ENCODE measurements at places on chromosomes 11 and 22.

DNA sequence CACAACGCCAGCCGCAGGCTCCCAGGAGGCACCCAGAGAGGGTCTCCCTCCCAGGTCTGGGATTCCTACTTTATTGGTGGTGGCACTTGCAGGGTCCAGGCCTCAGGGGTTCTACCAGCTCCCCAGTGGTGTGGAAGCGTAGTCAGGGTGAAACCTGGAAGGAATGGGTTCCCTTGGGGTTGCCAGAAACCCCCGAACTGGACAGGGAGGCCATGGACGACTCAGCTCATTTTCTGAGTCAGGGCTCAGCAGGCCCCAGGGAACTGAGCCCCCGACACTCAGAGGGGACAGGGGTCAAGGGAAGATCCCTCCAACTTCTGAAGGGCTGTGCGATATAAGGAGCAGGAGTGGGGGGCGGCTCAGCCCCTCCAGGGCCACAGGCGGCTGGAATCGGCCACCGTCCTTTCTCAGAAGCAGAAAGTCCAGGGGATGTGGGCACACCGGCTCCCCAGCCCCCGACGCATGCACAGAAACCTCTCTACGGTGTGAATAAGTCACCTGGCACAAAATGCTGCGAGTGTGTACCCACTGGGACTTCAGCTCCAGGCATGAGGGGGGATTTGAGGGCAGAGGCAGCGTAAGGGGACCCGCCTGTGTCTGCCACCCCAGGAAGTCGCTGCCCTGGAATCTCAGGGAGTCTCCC is 25.1 kb downstream of the MRGPRG start:
- no peak for DNase-seq

DNA sequence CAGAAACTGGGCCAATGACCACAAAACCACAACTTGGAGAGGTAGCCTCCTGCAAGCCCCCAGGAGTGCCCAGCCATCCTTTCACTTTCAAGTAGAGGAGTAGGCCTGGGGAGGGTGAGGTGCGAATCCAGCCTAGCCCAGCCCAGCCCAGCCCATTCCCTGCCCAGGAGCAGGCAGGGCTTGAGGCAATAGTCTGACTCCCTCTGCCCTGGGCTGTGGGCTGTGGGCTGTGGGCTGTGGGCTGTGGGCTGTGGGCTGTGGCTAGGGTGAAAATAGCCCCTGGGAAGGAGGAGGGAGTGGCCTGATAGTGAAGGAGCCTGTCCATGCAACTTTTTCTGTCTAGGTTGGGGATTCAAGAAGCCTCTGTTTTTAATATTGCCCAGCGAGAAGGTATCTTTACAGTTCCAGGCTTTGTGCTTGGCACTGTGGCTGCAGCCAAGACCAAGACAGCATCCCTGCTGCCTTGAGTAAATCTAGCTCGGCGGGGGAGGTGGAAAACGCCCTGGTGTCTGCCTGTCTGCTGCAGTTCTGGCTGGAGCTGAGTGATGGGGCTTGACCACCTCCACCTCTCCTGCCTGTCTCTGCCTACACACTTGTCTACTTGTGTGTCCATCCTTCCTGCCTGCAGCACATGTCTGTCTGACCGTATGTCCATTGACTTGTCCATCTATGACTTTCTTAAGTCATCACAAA is 40.7 kb downstream of the LMO1 start:
- no peak for DNase-seq

DNA sequence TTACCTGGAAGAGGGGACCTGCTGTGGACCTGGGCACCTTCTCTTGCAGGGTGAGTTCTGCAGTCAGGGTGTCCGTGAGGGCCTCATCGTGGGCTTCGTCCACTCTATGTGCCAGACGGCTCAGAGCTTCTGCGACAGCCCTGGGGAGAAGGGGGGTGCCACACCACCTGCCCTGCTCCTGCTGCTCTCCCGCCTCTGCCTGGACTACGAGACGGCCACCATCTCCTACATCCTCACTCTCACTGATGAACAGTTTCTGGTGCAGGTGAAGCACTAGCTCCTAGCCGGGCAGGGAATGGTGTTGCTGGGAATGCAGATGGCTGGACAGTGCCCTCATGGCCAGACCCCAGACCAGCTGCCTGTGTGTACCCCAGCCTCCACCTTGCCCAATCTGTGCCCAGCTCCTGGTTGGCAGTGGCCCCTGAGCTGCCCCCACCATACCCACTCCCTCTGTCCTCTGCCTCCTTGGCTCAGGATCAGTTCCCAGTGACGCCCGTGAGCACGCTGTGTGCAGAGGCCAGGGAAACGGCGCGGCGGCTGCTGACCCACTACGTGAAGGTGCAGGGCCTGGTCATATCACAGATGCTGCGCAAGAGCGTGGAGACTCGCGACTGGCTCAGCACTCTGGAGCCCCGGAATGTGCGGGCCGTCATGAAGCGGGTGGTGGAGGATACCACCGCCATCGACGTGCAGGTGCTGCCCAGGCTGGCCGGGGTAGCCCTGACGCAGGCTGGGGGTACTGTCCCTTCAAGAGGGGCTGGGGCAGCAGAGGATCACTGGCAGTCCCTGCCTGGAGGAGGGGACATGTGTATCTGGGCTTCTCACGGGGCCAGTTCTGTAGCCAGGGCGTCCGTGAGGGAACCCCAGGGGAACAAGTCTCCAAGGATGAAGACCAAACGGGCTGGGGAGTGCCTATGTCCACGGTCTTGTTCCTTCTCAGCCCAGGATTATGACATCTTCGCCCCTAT is 2.2 kb upstream of the TM7SF2 start:
- no peak for DNase-seq

DNA sequence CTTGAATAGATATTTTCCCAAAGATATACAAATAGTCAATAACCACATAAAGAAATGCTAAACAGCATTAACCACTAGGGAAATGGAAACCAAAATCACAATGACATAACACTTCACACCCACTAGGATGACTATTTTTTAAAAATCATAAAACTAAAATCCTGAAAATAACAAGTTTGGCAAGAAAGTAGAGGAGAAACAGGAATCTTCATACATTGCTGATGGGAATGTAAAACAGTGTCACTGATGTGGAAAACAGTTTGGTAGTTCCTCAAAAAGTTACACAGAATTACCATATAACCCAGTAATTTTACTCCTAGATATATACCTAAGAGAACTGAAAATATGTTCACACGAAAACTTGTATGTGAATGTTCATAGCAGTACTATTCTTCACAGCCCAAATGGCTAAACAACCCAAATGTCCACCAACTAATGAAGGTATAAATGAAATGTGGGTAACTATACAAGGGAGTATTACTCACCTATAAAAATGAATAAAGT is 12.5 kb downstream of the PICALM start:
- no peak for DNase-seq

DNA sequence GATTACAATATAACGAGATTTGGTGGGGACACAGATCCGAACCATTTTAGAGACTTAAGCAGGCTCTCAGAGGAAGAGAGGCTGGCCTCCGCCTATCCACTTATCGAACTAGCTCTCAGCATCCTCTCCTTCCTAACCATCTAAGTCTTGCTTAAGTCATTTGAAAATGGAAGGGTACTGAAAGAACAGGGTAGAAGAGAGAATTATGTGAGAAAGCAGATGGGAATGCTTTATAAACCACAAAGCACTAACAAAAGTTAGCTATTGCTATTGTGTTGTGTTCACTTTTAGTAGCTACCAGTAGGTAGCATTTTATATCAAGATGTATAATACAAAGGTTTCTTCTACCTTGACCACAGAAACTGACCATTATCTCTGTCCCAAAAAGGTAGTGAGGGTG is 153.4 kb upstream of the CADM1 start:
- no peak for DNase-seq

- no peak for DNase-seq
Measured at GRCh38 chr11:8080069-8080670, 841 bp upstream of the TUB start.

GRCh38 chr11:118321386-118322082 is 17.0 kb downstream of the CD3E start:
- no peak for DNase-seq

GRCh38 chr11:66150725-66151124 is 80.7 kb downstream of the PACS1 start:
- no peak for DNase-seq

DNA sequence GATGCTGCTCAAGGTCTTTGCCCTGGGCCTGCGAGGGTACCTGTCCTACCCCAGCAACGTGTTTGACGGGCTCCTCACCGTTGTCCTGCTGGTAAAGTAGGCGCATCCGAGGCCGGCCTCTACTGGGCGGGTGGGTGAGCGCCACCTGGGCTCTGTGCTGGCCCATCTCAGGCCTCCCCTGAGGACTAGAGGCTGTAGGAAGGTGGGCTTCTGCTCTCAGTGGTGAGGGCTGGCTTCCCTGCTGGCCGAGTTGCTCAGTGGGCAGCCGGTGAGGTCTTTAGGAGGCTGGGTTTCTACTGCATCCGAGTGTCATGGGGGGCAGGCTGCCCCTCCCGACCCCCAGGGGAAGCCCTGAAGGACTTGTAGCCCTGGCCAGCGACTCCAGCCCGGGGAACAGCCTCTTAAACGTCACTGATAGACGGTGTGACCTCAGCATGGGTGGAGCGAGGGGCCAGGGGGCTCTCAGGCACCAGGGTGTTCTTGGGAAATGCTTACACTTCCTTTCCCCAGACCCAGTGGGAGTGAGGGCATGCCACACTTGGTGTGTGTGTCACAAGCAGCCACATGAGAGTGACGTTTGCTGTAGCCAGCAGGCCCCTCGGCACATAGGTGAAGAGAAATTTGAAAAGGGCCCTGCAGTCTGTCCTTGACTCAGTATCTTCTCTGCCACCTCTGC is 30.3 kb downstream of the TPCN2 start:
- no peak for DNase-seq

GRCh38 chr11:25734591-25735211 is 597.2 kb upstream of the ANO3 start:
- no peak for DNase-seq

DNA sequence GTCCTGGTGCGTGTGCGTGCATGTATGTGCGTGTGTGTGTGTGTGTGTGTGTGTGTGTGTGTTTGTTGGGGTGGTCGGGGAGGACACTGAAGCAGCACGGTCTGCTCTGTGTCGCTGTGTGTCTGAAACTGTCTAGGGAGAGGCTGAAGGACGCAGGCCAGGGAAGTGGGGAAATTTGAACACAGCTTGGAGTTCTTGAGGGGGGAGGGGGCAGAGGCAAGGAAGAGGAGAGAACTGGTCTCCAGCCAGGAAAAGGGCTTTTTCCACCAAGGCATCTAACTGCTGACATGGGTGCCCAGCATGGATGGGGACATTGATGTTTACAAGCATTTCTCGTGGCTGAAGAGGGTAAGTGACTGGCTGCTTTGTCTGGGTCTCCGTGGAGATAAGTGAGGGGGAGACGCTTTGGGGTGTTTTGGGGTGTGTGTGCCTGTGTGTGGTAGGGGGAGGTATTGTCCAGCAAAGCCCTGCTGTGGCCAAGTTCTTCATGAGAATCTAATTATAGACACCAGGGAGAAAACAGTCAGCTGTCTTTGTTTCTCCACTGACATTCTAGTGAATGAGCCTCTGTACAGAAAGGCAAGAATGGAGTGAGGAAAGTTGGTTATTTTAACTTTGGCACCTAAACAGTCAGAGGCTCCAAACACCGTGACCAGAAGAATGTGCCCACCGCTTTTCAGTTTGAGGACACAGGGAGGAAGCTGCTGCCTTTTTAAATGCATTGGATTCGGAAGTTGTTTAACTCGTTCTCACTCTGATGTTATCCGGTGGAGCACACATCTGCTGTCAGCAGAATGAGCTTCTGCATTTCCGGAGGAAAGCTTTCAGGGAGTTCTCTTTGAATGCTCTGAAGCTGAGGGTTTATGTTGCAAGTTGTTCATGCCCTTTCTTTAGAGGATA is 63.7 kb downstream of the PPFIBP2 start:
- DNase-seq: peak; percentile 90

- DNase-seq: no peak
Measured at GRCh38 chr22:29114392-29114791, 41.6 kb downstream of the KREMEN1 start.

DNA sequence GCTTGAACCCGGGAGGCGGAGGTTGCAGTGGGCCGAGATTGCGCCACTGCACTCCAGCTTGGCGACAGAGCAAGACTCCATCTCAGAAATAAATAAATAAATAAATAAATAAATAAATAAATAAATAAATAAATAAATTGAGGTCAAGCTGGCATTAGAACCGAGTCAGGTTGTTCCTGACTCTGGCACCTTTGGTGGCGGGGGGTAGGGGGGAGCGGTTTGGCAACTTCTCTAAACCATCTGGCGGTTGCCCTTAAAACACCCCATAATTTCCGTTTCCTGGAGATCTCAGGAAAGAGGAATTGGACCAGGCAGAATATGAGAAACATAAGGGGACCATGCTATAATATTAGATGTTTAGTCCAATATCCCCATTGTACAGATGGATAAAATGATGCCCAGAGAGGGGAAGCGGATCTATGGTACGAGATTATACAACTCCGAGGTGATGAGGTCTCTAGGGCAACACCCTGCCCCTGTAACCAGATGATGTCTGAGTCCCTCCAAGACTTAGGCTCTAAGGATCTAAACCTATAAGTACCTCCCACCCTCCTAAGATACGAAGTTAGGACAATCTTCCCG is 785 bp downstream of the CLPB start:
- no peak for DNase-seq

DNA sequence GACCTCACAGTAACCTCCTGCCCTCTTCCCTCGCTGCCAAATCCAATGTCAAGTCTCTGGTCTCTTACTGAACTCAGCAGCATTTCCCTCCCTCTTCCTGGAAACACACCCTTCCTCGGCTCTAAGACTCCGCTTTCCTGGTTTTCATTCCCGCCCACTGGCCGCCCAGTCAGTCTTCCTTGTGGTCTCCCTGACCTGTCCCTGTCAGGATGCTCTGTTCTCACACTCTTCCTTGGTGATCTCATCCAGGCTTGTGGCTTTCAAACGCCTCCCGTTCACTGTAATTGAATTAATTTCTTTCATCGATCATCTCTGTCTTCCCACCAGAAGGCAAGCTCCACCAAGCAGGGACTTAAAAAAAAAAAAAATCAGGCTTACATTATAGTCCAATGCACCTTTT is 33.5 kb downstream of the MYO18B start:
- DNase-seq: no peak

GRCh38 chr11:68962527-68963250 is 18.1 kb downstream of the MRGPRD start:
- DNase-seq: no peak

- DNase-seq: no peak
Measured at GRCh38 chr11:64649291-64649697, 58.3 kb downstream of the SLC22A12 start.

GRCh38 chr22:43319661-43320486 is 23.3 kb downstream of the SCUBE1 start:
- no peak for DNase-seq

DNA sequence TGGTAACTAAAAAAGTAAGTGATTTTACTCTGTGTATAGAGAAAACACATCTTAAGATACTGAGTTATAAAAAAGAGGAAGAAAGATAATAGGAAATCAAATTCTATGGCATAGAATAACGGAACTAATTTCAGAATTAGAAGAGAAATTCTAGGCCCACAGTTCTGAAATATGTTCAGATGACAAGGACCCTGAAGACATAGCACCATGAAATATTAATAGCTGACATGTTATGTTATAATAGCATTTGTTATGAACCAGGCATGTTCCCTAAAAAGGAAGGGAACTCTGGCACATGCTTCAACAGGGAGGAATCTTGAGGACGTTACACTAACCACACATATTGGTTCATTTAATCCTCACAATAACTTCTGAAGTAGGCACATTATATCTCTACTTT is 32.7 kb downstream of the PRDM10 start:
- no peak for DNase-seq

Data from midbrain (tissue), 1 donor.